ENCODE measurements at places on chromosomes 13 and 19.

GRCh38 chr13:112781881-112782361 lies 92.1 kb downstream of the ATP11A start:
- DNase-seq = no peak

- DNase-seq = no peak
Observed at GRCh38 chr19:1523412-1524286, at the start of gene PLK5. Gene PLK5 (plus strand): TSS chr19:1524077. CDS start chr19:1526997, 2,920 bp downstream.

- DNase-seq = no peak
Observed at GRCh38 chr19:33687481-33688170, 65.9 kb downstream of the CHST8 start.

- no peak for DNase-seq
Observed at GRCh38 chr19:35511337-35511736, 2.1 kb downstream of the DMKN start.

DNA sequence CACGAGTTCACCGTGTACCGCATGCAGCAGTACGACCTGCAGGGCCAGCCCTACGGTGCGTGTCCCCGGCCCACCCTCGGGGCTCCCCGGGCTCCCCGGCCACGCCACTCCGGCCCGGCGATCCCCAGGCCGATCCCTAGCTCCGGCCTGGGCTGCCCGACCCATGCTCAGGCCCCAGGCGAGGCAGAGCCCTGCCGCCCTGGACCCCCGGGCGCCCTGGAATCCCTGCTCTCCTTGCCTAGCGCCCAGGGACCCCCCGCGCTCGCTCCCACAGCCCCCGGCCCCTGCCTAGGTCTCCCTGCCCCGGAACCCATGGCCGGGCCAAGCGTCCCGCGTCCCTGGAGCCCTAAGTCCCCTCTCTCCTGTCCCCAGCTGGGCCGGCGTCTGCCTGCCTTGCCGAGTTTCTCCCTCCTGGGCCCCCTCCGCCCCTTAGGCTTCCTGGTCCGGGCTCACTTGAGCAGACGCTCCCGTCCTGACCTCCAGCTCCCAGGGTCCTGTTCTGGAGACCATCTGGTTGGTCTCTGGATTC lies 494 bp downstream of the NCLN start:
- DNase-seq = no peak

DNA sequence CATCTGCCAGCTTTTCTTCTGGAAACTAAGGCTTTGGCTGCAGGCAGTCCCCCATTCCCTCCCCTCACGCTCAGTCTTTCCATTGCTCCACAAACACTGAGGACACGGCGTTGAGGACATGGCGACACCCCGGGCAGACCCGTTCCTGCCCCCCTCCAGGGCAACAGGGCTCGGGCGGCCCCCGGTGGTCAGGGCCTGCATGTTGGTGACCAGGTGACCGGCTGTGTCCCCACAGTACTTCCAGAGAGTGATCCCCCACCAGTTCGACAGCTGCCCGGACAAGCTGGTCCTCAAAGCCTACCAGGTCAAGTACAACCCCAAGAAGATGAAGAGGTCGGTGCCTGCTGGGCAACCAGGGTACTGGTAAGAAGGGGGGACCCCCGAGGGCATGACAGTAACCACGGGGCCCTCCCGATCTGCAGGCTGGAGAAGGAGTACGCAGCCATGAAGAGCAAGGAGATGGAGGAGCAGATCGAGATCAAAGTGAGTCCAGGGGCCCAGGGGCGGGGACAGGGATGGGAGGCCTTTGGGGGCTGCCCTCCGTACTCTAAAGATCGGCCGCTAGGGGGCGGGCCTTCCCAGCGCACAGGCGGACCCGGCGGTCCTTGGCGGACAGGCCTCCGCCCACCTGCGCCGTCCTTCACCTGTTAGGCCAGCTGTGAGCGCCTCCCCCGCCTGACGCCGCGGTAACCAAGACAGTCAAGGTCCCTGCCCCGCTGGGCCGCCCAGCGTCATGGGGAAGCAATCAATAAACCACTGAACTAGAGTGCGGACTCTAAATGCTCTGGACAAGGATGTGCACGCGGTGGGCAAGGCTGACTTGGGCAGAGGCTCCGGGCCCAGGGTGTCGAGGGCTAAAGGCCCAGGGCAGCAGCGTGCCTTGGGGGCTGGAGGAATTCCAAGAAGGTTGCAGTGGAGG lies 21.1 kb downstream of the PRR36 start:
- no peak for DNase-seq

DNA sequence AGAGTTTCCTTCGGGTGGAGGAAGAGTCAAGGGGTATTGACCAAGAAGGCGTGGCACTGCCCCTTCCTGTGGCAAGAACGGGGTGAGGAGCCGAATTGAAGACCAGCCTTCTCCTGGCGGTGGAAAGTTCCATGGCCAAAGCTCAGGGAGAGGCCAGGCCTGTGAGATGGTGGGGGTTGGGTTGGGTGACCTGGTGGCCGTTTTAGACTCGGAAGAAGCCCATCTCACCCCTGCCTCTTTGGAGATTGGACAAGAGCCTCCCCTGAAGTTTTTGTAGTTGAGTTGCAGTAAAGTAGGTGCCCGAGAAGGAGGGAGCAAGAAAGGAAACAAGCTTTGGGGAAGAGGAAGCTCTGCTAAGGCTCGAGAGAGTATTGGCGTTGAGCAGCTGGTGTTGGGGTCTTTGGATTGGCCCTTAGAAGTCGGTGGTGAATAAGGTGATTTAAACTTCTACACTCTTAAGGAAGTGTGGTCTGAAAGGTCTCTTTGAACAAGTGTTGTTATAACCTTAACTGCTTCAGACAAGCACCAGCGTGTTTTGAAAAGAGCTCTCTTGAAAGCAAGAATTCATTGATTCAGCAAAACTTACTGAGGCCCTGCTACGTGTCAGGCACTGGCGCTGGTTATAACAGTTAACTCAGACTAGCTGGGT lies 964 bp downstream of the SPINT2 start:
- no peak for DNase-seq

GRCh38 chr13:79674765-79675515 lies 194.0 kb downstream of the NDFIP2 start:
- DNase-seq = no peak

- no peak for DNase-seq
Observed at GRCh38 chr19:55027472-55028337, 10.4 kb downstream of the GP6 start.

GRCh38 chr19:9456018-9456689 lies 20.8 kb upstream of the ZNF266 start:
- no peak for DNase-seq

GRCh38 chr19:29337029-29337428 lies 124.1 kb upstream of the UQCRFS1 start:
- DNase-seq = no peak

DNA sequence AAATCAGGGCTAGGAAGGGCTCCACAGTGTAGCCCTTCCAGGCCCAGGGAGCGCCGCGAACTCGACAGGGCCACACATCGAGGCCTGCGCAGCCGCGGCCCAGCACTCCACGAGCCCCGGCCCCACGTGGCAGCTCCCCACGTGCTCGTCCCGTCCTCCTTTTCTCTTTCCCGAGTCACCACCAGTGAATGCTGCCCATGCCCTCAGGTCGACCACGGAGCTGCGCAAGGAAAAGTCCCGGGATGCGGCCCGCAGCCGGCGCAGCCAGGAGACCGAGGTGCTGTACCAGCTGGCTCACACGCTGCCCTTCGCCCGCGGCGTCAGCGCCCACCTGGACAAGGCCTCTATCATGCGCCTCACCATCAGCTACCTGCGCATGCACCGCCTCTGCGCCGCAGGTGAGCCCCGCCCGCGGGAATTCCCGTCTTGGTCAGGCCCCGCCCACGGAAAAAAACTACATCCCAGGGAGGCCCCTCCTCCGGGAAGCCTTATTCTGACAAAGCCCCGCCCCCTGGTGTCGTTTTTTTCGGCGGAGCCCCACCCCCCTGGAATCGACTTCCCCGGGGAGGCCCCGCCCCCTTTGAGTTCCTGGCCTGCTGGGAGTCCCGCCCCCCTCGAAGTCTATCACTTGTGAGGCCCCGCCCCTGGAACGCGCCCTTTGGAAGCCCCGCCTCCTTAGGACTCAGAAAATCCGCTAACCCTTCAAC lies 7.0 kb downstream of the HIF3A start:
- DNase-seq = peak; percentile 12

GRCh38 chr19:5035105-5035761 lies 66.3 kb downstream of the KDM4B start:
- DNase-seq = no peak

- DNase-seq = no peak
Observed at GRCh38 chr13:111090169-111090568, 24.9 kb upstream of the ARHGEF7 start.

DNA sequence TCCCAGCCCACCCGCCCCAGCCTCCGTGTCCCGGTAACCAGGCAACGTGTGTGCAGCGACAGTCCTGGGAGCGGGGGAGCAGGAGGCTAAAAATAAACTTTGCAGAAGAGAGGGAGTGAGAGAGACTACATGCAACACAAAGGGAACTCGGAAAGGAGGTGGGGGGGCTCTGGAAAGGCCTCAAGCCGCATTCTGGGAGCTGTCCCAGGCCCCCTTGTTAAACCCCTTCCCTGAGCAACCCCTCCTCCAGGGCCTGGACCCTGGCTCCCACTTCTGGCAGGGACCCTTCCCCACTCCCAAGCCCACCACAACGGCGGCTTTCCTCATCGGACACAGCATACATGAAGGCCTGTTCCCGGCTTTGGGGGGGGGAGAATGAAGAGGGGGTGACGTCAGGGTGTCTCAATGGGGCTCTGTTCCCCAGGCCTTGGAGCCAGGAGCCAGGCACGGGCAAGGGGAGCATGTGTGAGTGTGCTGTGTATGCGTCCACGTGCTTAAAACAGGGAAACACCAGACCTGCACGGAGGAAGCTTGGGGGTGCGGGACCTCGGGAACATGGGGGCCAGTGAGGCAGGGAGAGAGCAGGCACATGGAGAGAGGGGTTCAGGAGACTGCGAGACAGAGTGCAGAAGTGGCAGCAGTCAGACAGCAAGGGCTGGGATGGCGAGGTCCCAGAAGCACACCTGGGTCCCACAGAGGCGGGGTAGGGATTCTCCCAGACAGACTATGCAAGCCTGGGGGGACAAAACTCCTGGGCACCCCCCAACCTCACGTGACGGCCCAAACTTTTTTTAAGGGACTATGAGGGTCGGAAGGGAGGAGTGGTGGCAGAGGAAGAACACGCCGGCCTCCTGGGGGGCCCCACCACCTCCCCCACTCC lies 2.3 kb downstream of the ERF start:
- DNase-seq = no peak

GRCh38 chr13:112619730-112620631 lies 32.0 kb upstream of the TUBGCP3 start:
- DNase-seq = no peak

DNA sequence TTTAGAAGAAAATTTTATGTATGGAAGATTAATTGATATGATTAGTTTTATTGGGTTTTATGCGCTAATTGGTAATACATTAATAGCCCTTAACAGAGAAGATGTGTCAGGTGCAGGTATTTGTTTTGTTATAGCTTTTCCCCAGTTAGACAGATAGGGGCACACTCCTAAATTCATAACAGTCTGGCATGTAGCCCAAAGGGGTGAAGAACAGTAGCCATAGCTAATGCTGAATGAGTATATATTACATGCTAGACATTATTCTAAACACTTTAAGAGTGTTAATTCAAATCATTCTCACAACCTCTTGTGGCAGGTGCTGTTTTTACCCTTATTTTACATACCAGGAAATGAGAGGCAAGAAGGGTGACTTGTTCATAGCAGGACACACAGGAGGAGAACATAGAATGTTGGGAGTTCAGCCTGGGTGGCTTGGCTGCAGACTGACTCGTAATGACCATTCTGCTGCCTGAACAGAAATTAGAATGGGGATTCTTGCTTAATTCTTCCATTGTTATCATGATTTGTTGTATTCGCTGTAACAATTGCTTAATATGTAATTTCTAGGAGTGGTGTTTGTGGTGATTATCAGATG lies 20.1 kb downstream of the PCCA start:
- no peak for DNase-seq

- DNase-seq = no peak
Observed at GRCh38 chr13:40362502-40362901, 303.9 kb downstream of the FOXO1 start.

DNA sequence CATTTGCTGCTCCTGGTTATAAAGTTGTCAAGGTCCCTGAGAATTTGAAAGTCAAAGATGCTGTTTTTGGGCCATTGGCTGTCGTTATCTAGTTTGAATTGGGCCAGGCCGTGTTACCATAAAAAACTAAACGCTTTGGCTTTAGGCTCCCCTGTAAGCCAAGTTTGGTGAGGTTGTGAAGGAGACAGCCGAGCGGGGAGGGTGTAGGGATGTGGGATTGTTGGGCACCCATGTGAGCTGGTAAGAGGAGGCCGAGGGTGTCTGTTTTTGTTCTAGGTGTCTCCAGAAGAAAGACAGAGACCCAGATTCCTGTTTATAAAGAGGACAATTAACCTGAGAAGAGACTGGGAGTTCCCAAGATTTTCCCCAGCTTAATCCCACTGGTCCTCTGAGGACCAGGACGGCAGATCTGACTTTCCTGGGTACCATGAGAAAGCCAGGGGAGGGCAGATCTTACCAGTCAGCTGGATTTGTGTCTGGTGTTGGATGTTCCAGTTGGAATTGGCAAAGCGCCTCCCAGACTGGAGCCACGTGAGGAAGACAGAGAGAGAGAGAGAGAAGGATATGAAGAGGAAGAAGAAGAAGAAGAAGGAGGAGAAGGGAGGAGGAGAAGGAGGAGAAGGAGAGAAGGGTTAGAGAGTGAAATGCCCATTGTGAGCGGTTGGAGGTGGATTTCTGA lies 25.1 kb downstream of the TMEM255B start:
- no peak for DNase-seq

DNA sequence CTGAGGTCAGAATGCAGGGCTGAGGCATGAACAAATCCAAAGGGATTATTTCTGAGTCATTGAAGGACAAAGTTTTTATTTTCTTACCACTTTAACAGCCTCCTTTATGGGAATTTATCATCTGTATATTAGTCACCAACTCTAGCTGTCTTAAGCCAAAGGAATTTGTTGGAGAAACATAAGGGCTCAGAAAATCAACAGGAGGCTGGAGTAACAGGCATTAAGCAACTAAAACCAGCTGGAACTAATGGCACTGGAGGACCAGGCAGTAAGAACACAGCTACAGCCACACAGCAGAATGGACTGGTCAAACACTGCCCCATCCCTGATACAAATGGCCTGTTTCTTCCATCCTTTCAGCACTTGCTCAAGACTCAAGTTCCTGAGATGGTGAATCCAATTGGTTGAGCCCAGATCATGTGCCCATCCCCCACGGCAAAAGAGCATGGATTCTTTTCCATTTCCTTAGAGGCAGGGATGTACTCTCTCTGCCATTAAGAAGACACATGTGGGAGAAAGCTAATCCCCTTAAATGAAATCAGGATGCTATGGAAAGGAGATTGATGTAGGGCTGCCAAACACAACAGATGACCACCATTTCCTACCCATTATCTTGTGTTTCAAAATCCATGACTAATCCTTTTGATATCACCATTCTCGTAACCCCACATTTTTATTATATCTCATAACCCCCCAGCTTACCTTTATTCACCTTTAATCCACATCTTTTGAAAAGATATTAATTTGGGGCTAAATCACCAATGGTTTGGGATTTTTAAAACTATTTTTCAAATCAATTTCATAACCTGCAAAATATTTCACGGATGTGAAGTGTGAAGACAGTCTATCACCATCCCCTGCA lies 157.0 kb upstream of the FNDC3A start:
- DNase-seq = no peak

GRCh38 chr19:55080968-55081769 lies 5.5 kb downstream of the EPS8L1 start:
- DNase-seq = peak; percentile 77

Measured in stimulated activated CD8-positive, alpha-beta memory T cell treated with anti-CD3 and anti-CD28 coated beads, Interleukin-7, amount 100 ng/mL, for 4 hours (primary cell).